Esophagus squamous epithelium (tissue), 5 donors: ENCODE measurements at places on chromosomes 11 and 22. TPM values are rescaled to one million over a fixed set of nuclear protein-coding genes. Genes with fewer than 3 reads are reported as not detected.

Gene GSTT2
- not detected for total RNA-seq

Gene ESAM
- total RNA-seq = 10.6 TPM

Gene SCUBE2
- 3.7 TPM for total RNA-seq

- DNase-seq = no peak
Observed at GRCh38 chr11:8250981-8251615, 12.6 kb downstream of the LMO1 start.

GRCh38 chr11:90326647-90327046, 103.8 kb upstream of the CHORDC1 start:
- DNase-seq = no peak

GRCh38 chr11:109306322-109306721, 115.7 kb upstream of the C11orf87 start:
- no peak for DNase-seq

- DNase-seq = no peak
Observed at GRCh38 chr11:109371444-109372176, 50.4 kb upstream of the C11orf87 start.

DNA sequence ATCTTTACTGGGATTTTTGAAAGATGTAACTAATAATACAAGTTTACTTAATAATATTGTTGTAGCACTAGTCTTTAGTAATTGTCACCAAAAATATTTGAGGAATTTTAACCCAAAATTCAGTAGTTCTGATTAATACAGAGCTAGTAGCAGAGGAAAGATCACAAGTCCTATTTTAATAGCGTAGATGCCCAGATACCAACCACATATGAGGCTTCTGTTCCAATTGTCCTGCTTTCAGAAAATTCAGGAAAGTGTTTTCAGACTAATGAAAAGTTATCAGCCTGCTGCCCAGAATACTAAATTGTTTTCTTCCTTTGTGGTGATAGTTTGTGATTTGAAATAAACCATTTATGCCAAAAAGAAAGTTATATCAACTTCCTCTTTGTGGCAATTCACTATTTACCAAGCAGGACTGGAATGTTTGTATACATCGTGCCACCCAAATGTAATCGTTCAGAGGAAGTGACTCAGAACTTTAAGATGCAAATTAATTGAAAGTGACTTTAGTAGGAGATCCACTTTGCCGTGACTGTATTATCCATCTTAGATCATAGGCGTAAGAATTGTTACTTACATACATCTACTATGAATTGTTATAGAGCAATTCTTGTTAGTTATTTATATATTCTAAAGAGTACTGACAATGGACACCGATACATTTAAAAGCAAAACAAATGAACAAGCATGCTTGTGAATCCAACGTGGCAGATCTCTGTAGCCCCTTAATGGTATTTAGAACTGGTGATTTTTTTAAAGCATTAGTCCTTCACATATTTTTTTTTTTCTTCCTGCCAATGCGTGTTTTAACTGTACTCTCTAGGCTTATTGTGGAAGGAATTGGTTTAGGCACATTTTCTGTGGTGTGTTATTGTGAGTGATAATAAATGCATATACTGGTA, 231.0 kb downstream of the DDX10 start:
- no peak for DNase-seq

- DNase-seq = no peak
Observed at GRCh38 chr22:43295173-43295572, 48.0 kb downstream of the SCUBE1 start.

GRCh38 chr11:73204711-73205121, 13.4 kb upstream of the P2RY2 start:
- DNase-seq = no peak

- no peak for DNase-seq
Observed at GRCh38 chr22:27329966-27330645, 471.4 kb downstream of the MN1 start.
